ENCODE measurements at places on chromosomes 3 and 15.
A peak's percentile ranks its signal among the peaks of the same experiment; 100 is the strongest.

DNA sequence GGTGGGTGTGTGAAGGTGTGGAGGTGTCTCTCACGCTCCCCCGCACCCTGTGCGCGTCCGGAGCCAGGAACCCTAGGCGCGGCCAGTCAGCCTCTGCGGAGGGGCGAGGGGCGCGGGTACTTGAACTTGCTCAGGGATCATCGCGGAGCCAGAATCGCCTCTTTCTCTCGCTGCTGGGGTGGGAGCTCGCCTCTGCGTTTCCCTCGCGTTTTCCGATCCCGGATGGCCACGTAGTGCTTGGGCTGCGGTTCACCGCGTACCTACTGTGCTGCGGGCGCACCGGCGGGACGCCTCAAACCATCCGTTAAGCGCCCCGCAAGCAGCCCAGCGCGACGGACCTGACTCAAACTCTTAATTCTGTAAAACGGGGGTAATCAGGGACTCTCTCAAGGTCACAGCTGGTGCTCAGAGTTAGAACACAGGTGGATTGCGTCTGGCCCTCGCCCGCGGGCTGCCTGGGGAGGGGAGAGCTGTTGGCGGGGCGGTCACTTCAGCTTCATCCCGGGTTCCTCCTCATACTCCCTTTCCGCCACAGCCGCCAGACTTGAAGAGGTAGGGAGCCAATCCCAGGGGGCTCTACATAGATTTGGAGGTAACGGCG, 686 bp downstream of the MYRIP start:
- DNase-seq, result no peak

DNA sequence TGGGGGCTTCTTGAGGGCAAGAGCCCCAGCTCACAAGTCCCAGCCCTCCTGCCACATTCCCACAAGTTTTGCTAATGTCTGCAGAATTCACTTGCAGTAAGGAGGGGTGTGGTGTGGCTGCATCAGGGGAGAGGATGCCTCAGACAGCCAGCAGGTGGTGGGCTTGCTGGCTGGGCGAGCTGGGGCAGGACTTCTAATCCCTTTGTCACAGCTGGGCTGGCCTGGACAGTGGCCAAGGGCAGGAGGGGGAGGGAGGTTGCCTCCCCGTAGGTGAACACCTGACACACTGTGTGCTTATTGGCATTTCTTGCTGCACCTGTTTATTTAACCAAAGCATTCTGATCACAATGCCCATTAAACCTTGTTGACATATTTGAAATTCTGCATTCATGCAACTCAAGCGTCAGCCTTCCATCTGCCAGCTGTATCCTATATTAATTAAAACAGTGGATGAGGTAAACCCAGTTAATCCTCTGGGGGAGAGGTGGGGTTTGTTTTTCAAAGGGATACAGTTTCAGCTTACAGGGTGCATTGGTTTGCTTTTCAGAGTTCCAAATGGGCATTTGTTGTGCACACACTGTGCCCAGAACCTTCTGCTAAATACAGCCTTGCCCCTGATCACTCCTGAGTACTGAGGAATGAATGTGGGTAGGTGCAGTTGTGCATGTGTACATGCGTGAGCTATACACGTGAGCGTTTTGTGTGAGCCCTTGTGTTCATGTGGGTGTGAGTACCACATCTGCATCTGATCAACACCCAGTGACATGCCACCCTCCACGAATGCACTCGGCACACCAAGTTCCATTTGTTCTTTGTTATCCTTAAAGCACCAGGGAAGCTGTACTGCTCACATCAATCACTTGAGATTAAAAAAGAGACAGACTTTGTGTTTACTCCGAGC, 268.7 kb downstream of the XXYLT1 start:
- no peak for DNase-seq

- no peak for DNase-seq
Measured at GRCh38 chr3:128068156-128068620, 16.0 kb downstream of the SEC61A1 start.

- DNase-seq, result no peak
Measured at GRCh38 chr3:195524171-195524896, 18.8 kb downstream of the PPP1R2 start.

DNA sequence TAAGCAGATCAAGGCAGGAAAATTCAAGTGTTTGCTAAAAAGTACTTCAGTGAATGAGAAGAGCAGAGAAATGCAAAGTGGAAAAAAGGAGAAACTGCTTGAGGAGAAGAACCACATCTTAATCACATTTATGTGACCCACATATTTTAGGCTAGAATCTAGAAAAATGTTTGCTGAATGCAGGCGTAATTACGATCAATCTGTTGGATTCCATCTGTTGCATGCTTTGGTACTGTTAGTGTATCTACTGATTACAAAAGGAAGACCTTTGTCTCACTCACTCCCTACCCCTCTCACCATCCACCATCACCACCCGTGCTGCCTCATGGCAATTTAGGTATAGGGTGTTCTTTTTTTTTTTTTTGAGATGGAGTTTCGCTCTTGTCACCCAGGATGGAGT, 9.7 kb upstream of the TBL1XR1 start:
- no peak for DNase-seq

DNA sequence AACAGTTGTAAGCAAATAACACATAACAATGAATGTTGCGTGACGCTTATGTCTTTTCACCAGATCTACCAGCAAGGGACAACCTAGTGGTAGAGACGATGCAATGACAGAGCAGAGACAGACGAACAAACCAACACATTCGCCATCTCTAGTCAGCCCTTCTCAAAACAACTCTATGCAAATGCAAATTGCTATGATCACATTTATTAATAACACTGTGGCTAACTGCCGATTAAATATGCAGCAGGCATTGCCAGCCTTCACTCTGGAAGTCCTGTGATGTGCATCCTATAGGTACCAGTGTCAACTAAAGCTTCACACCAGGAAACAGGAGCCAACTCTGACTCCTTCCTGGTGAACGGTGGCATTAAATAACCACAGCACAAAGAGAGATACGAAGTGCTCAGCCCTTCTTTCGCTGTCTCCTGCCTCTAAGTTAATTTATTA, 94.2 kb downstream of the FOXP1 start:
- no peak for DNase-seq

DNA sequence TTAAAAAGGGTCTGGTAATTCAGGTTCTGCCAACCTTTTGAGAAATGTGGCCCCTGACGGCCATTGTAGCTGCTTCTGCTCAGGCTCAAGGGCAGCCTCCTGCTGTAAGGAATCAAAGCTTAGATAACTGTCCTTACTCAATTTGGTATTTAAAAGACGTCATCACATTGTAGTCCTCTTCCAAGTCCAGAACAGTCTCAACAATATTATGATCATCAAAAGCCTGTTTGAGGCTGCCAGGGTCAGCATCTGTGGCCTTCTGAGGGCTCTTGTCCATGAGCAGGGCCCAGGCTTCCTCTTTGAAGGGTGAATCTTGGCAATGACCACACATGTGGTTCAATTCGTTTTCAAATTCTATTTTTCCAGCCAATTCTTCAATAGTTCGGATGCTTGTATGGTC, 6.0 kb downstream of the C3orf62 start:
- no peak for DNase-seq

GRCh38 chr15:94036156-94036555, 195.2 kb upstream of the MCTP2 start:
- no peak for DNase-seq

DNA sequence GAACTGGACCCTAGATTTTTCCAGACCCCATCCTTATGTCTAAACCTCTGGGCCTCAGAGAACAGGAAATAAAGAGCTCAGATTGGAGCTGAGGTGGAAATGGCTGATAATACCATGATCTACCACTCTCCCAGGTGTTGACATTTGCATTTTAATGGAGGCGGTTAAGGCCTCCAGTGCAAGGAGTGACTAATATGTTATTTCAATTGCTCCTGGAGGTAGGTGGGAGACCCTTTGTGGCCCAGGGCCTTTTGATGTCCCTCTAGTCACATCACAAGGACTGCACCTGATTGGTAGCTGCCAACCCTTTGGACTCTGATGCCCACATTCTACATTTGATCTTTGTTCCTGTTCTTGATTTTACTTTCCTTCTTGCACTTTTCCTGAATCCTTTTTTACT, 9.0 kb upstream of the ADCY5 start:
- DNase-seq, result no peak

DNA sequence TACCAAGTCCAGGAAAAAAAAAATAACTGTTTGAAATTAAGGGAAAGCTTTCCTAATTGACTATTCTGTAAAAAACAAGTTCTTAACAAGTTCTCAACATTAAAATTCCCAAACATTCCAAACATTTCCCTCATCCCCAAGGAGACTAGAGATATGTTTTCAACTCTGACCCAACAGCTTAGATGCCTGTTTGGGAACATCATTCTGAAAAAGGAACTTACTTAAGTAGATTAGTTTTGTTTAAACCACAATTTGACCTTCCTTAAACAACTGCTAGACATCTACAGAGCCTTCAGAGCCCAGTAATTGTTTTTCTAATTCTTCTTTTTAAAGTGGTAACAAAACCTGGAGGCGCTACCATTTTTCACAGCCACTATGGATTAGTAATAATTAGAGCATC, 12.8 kb downstream of the UBR1 start:
- no peak for DNase-seq

DNA sequence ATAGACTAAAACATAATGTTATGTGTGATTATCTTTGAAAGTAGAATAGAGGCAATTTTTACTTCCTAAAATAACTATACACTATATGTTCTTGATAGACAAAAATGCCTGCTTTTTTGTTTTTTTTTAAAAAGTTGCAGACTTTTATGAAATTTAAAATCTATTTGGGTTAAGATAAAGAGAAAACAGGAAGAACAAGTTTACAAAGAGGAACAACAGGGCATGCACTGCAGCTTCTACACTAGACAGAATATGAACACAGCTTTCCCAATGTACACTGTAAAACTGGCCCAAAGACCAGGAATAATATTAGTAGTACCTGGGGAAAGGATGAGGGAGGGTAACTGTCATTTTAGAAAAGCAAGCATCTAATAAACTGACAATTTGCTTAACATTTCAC, 53.7 kb downstream of the NR1I2 start:
- DNase-seq, result no peak

DNA sequence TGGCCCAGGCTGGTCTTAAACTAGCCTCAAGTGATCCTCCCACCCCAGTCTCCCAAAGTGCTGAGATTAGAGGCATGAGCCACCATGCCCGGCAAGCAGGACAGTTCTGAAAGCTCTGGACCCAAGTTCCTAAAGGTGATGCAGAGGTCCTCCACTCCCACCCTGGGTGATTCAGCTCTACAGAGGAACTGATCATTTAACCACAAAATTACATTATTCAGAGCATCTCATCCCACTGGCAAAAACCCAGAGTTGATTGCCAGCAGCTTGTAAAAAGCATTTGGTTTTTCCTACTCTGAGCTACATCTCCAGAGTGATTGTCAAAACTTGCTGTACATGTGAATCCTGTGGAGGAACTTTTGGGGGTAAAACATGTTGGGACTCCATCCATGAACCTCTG, 60.2 kb downstream of the SLTM start:
- no peak for DNase-seq

GRCh38 chr3:156417559-156418132, 137.3 kb downstream of the SSR3 start:
- DNase-seq, result no peak

GRCh38 chr3:140424211-140424610, 253.7 kb upstream of the TRIM42 start:
- DNase-seq, result no peak

DNA sequence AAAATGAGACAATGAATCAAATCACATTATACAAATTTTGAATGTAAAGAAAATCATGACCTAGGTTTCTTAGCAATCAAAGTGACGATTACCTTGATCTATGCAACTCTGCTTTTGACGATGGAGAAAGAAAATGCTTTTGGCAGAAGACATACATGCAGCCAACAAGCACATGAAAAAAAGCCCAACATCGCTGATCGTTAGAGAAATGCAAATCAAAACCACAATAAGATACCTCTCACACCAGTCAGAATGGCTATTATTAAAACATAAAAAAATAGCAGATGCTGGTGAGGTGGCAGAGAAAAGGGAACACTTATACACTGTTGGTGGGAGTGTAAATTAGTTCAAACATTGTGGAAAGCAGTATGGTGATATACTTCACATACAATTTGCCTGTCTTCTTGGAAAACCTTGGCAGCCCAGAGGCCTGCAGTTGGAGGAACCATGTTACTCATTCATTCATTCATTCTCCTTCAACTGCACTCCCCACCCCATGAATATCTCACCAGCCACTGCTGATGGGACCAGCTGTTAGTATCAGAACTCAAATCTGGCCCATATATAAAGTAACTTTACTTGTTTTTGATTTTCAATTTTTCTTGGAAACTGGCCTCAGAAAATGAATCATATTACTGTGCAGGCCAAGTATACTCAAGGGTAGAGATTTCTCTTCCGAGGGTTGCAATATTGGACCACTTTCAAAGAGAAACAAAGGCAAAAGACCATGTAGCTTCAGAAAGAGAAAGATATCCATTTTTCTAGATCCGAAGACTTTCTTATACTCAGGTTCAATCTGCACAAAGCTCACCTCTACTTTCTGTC, 358.6 kb upstream of the ARHGEF26 start:
- no peak for DNase-seq

DNA sequence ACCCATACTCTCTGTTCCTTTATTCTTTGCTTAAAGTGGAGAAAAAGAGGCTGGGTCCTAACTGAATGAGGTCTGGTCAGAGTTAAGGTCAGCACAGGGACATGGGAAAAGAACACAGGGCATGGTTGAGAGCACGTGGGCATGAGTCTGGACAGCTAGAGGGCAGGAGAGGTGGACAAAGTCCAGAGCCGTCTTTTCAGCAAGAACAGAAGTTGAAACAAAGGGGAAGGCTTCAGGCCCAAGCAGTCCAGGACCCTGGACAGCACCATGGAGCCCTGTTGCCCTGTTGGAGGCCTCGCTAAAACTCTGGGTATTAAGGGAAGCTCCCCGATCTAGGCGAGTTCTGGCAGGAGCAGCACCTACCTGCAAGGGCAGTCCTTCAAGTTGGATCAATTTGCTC, 50.7 kb downstream of the XYLB start:
- DNase-seq, result no peak

DNA sequence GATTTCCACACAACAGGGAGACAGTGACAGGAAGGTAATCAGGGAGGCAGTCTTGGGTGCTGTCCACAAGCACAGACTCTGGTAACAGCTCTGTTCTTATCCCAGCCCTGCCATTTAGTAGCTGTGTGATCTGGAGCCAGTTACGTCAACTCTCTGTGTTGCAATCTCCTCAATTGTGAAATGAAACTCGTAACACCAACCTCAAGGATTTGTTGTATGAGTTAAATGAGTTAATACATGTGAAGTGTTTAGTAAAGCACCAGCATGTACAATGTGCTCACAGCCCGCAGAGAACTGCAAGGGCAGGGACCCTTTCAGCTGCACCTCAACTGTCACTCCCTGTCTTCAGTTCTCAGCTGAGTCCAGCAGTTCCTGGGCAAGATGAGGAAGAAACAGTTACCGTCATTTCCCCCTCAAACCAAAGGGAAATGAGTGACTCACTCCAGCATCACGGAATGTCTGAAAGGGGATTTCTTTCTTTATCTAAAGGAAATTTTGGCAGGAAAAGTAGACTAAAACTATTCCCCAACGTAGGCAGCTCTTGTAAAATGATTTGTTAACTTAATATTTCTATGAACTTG, 39.9 kb upstream of the MB21D2 start:
- DNase-seq, result peak; percentile 13

Measured in anterior cingulate cortex (tissue), 58 donors.